T-helper 9 cell (primary cell): ENCODE measurements at places on chromosomes 6 and 20.

DNA sequence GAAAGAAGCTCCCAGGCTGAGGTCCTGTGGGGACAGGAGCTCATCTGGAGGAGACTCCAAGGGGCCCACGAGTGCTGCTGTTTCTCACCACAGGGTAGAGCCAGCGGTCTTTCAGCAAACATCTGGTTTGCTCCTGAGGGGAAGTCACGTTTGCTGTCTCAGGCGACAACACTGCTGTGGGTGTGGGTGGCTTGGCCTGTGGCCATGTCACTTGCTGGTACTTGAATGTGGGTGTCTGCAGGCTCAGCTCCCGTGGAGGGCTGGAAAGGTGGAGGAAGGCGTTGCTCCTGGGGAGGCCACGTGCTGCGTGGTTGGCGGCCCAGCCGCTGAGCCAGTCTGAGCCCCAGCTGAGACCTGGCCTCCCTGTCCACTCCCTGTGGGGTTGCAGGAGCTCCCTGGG lies 52.8 kb upstream of the MPC1 start:
- DNase-seq = no peak

DNA sequence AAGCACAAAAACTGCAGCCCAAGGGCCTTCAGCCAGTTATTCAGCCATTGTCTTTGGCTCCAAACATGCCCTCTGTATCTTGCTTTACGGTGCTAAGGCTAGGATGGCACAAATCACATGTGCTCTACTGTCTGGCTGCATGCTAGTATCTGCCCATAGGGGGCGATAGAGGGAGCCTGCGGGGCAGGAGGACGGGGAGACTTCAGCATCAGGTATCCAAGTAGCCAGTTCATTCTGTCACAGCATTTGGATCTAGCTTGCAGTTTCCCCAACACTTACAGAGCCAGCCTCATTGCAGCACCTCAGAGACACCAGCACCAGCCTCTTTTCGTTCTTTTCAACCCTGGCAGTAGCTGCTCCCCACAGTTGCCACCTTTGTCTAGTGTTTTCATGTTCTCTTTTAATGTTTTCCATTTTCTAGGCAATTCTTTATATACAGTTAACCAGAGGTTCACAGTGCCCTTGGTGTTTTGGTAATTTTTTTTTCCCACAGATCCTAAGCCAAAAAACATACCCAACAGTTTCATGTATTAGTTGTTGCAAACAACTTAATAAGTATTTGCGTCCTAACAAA lies 705.9 kb downstream of the PTPRT start:
- DNase-seq = no peak

DNA sequence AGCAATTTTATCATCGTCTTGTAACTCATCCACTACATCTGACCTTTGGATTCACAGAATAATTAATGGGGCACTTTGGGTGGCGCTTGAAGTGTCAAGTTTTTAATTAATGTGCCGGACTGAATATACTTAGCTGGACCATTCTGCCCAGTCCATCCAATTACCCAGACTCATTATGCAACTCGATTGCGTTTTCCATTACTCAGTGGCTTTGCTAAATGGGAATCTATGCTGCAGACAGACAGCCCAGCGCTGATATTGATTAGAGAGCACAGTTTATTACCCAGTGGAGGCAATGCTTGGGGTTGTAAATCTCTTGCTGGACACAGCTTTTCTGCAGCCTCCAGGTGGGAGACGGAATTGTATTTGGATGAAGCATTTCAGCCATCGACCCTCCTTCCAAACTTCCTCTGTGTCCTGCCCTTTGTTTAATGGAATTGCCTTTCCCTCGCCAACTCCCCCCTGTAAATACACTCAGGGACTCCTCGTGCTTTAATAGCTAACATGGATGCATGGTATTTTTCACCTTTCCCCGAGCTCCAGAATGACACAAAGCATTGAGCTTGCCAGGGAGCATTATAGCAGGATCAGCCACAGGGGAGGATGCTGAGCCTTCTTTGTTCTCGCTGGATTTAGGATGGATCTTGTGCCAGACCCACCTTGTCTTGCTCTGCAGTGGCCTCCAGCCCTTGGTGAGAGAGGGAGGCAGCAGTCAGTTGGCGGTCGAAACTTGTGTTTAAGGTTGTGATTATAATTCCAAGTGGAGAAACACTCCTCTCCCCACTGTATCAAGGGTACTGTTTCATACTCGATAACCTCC lies 59.7 kb downstream of the EDN3 start:
- no peak for DNase-seq

DNA sequence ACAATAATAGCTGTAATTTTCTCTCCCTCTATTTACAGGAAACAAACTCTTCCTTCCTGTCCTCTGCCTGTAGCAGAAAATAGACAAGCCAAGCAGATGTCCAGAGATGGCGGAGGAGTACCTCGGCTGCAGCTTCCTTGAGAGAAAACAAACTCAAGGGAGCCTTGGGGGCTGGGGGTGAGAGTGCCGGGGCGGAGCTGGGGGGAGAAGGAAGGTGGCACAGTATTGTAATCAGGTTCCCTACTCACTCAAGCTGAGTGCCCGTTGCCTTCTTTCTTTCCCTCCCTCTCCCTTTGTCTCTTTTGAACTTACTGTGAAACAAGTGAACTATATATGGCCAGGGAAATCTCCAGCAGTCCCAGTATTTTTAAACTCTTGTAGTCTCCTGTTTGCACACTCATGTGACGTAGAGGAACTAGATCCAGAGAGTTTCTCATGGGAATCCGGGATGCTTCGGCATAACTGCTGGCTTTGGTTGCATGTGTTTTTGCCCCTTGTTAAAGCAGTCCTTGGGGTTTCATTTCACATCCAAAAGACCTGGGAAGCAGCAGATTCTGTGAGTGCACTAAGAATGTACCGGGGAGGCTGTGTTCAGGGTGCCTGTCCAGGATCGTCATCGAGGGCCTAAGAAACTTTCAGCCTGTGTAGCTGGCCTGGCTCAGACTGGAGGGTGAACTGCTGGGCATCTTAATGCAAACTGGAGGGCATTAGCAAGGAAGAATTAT lies 44.6 kb upstream of the HDDC2 start:
- DNase-seq = no peak

- no peak for DNase-seq
These were observed 3.1 kb downstream of the RAET1G start for GRCh38 chr6:149919834-149920225.

DNA sequence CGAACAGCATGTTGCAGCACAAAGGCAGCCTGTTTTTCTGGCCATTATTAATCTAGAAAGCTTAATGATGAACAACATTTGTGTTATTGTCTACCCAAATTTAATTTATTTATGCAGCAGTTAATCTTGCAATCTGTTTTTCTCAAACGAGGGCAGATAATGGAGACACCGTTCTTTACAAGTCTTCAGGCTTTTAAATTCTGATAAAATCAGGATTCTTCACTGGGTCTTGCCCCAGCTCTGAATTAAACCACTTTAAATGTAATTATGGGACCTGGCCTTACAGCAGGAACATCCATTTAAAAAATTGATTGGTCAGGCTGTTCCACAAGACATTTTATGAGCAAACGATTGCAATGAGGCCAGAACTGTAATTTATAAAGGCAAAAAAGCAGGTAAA lies 26.5 kb upstream of the INSM1 start:
- DNase-seq = no peak

- no peak for DNase-seq
These were observed 115.7 kb upstream of the SALL4 start for GRCh38 chr20:51917886-51918535.

GRCh38 chr6:91816335-91816734 lies 1229.5 kb upstream of the MAP3K7 start:
- no peak for DNase-seq

DNA sequence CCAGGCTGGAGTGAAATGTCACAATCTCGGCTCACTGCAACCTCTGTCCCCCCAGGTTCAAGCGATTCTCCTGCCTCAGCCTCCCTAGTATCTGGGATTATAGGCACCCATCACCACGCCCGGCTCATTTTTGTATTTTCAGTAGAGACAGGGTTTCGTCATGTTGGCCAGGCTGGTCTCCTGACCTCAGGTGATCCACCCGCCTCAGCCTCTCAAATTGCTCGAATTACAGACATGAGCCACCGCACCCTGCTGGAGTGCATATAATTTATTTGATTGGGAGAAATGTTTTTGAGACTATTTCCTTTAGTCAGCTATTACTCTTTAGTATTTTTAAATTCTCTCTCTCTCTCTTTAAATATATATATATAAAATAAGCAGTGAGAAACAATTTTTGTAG lies 29.8 kb downstream of the FAM83B start:
- DNase-seq = no peak

- no peak for DNase-seq
These were observed 72.5 kb downstream of the TCP11 start for GRCh38 chr6:35068644-35069043.

DNA sequence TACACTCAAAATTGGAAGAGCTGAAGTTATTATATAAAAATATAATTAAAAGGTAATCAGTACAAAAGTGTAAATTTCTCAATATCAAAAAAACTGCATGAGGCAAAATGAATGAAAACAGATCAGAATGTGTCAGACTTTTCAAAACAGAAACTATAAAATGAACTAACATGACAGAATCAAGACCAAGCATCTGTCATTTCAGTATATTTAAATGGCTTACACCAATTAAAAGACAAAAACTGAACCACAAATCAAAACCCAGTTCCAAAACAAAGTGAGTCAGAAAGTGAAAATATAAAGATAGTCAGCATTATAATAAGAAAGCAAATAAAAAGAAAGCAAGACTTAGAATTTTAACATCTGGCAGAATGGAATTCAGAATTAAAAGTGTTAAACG lies 289.7 kb downstream of the UBE3D start:
- DNase-seq = no peak

DNA sequence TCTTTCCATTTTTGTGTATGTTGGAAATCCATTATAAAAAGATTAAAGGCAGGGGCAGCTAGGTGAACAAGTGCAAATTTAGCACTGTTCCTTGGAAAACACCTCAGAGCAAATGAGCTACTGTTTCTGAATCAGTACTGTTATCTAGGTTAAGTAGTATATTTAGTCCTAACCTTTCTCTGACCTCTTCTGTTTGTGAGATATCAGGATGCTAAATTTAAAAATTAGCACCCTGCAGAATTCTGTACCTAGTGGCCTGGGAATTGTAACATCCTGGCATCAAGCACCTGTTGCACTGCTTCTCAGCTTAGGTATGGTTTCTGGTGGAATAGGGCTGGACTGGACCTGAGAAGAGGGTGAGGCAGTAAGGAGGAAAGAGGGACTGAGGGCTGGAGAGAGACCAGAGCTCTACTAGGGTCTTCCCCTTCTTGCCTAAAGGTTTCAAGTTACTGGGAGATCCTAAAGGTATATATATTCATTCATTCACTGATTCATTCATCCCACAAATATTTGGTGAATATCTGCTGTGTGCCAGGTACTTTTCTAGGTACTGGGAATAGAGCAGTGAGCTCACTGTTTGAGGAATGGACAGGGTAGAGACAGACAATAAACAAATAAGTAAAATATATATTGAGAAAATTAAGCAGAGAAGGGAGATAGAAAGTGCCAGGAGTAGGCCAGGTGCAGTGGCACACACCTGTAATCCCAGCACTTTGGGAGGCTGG lies 5.2 kb downstream of the ZNF76 start:
- DNase-seq = no peak

DNA sequence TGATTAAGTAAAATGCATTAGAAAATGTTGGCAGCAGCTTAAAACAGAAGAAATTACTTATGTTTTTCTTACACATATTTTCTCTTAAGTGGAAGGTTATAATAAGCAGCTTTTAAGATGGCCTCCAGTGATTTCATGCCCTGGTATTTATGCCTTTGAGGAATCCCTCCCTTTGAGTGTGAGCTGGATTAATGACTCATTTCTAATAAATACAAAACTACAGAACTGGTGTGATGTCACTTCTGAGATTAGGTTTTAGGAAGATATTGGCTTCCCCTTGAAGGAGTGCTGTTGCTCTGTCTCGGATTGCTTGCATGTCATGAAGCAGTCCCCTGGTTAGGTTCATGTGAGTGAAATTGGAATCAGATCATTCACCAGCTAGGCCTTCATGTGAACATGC lies 143.2 kb upstream of the EPHA7 start:
- DNase-seq = no peak

DNA sequence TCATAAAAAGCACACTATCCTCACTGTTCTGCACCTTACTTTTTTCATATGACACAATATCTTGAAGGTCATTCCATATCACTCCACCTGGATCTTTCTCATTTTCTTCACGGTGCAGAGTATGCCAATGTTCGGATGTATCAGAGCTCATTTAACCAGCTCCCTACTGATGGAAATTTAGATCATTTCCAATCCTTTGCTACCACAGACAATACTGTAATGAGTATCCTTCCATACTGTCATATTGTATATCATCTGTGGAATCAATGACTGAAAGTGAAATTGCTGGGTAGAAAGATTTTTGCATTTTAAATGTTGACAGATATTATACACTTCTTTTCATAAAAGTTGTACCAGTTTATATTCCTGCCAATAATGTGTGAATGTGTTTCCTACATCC lies 2.2 kb upstream of the RAB44 start:
- no peak for DNase-seq

DNA sequence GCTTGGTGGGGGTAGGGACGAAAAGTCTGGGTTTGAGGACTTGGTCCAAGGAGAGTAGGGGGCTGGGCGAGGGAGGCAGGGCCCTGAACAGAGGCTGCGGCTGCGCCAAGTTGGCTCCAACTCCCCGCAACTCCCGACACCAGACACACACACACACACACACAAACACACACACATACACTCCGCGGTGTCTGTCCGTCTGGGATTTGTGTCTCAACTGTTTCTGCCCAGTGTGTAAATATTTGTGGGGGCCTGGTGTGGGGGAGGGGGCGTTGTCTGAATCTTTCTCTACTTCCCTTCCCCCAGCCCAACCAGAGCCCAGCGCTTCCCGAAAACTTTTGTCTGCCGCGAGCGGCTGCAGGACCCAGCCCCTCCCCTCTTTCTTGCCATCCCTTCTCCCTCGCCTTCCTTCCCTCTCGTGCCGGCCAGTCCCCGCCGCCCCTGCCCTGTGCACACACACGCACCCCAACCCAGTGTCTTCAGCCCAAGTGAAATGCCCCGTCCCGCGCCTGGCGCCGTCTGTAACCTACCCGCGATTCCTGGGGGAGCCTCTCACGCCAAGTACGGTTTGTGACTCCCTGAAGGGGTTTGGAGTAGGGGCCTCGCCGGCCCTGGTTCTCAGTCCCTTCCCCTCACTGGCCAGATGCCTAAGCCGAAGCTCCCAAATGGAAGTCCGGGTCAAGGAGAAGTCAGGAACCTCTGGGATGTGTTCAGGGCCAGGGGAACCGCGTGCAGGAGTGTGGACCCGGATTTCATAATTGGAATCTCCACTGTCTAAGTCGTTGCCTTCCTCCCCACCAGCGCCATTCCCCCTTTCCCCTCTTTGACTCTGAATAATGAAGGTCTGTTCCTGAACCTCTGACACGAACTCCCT lies 904 bp downstream of the MDFI start:
- DNase-seq = no peak

DNA sequence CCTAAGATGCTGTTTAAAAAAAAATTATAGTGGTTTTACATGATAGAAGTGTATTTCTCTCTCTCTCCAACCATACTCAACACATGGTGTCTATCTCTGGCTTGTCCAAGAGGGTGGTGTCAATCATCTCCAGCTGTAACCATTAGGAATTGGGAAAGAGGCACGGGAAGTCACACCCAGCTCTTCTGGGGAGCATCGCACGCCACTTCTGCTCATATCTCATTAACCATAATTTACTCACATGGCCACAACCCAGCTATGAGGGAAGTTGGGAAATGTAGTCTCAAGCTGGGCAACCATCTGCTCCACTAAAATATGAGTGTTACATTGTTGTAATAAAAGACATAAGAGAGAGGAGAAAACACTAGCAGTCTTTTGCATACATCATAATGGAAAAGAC lies 30.4 kb upstream of the TSHZ2 start:
- no peak for DNase-seq
